ENCODE measurements at places on chromosomes 1 and 21.
A peak's percentile ranks its signal among the peaks of the same experiment; 100 is the strongest.

- peak; percentile 48 for DNase-seq
Observed at GRCh38 chr1:23791516-23792047, 637 bp downstream of the LYPLA2 start.

- no peak for DNase-seq
Observed at GRCh38 chr1:198934901-198935305, 296.1 kb downstream of the PTPRC start.

GRCh38 chr1:63255153-63255552, 67.2 kb upstream of the FOXD3 start:
- DNase-seq = no peak

GRCh38 chr1:103275725-103276124, 167.4 kb upstream of the COL11A1 start:
- no peak for DNase-seq

DNA sequence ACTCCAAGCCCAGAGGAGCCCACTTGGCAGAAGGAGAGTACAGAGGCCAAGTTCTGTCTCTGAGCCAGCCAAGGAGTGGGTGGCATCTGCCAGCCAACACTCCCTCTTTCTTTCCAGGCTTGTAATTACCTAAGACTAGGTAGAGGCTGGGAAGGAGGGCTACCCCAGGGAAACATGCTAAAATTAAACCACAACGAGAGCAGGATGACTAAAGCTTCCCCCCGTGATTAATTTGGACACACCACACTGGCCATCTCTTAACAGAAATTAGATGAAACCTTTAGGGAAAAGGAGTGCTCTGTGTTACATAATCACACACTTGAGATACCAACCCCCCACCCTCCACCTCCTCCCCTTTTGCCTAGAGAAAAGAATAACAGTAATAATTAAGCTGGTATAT, 102.1 kb upstream of the ZC3H12A start:
- DNase-seq = no peak

GRCh38 chr1:112110031-112110430, 120.6 kb upstream of the KCND3 start:
- no peak for DNase-seq

DNA sequence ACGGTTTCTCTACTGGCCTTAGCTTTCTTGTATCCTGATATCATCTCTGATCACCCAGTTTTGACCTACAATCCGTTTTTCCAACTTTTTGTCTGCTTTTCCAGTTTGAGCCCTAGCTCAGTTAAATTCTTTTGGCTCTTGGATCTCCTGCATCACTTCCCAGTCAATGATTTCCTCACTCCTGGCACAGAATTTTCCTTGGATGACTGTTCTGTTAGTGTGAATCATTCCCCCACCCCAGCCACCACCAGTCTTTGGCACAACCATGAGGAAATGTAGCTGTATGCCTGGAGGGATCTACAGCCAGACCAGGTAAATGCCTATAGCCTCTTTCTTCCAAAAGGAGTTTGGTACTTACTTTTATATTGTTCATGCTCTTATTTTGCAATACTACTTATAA, 187.2 kb upstream of the PTGFR start:
- DNase-seq = peak; percentile 28

DNA sequence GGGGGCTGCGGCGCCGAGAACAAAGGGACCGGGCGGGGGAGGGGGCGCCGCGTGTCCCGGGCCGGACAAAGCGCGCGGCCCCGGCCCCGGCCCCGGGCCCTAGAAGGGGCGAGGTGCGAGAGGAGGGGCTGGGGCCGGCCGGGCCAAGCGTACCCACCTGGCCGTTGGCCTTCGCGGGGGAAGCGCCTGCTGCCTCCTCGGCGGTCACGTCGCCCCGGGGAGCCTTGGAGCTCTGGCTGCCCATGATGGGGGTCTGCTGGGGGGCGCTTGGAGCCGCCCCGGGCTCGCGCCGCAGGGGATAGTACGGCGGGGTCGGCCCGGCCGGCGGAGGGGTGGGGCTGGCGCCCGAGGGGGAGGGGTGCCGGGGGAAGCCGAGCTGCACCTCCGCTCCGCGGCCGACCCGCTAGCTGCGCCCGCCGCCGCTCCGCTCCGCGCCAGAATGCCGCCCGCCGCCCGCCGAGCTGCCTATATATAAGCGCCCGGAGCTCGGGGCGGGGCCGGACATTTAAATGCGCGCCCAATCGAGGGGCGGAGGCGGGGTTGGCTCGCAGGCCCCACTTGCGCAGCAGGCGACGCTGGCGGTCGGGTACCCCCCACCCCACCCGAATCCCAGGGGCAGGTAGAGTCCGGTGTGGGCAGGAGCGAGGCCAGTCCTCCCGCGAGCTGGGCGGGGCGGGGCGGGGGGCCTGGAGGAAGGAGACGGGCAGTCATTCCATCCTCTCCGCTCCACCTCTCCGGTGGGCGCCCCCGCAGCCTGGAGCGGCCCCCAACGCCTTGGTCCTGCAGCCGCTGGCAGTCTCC, at the start of gene MARCKSL1:
Gene MARCKSL1 (minus strand): TSS at position 444 of the 801 bp plus-strand sequence. CDS start 200 bp downstream, at position 244.
- peak; percentile 85 for DNase-seq

- peak; percentile 41 for DNase-seq
Observed at GRCh38 chr1:165898837-165899236, 71.4 kb downstream of the UCK2 start.
